ENCODE measurements at places on chromosomes 7 and 10.

DNA sequence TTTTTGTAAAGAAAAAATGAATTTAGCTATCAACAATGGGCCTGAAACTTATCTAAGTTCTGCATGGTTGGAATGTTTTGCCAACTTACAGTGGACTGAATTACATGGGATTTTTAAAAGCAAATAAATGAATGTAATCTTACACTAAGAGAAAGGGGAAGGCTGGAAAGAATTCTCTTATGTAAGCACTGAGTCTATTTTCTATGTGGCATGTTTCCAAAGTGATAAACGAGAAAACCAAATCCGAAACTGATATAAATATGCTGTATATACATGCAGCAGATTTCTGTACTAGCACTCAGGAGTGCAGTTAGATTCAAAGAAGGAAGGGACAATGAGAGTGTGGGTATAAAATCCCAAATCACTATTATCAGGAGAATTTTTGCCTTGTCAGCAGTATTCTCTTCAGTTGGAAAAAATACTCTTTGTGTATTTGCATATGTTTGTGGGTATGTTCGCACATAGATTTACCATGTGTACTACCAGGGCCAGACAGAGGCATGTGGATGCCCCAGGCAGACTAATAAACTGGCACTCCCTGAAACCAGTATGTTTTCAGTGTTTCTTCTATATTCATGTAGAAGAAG, 334.3 kb upstream of the SEMA3D start:
- DNase-seq = peak; percentile 57

- DNase-seq = peak; percentile 69
Observed at GRCh38 chr7:68700414-68700813, 897.9 kb upstream of the AUTS2 start.

GRCh38 chr10:124827474-124827873, 25.9 kb downstream of the ABRAXAS2 start:
- peak; percentile 70 for DNase-seq

- no peak for DNase-seq
Observed at GRCh38 chr7:97873606-97874005, 1.4 kb upstream of the ASNS start.

DNA sequence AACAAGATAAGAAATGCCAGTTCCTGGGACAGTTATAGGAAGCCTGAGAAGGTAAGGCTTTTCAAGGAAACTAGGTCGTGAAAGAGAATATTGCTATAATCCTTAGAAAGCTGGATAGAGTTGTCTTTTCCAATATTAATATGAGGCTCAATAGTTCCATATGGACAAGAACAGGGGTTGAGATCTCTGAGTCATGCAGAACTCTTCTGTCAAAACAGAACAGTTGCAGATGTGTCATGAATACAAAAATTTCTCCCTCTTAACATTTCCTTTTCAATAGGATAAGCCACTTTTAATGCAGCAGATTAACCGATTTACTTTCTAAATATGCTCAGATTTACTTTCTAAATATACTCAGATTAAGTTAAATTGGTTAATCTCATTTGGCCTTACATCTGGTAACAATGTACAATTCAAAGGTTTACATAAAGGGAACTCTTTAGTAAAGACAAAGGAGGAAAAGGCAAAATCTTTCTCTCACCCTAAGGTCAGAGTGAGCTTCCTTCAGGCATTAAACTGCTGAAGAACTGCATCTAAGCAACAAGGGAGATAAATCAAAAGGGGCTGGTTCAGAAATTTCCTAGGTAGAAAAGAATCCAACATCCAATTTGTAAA, 104.7 kb upstream of the PCDH15 start:
- DNase-seq = no peak

- DNase-seq = no peak
Observed at GRCh38 chr10:20443094-20443493, 454.0 kb downstream of the NEBL start.

DNA sequence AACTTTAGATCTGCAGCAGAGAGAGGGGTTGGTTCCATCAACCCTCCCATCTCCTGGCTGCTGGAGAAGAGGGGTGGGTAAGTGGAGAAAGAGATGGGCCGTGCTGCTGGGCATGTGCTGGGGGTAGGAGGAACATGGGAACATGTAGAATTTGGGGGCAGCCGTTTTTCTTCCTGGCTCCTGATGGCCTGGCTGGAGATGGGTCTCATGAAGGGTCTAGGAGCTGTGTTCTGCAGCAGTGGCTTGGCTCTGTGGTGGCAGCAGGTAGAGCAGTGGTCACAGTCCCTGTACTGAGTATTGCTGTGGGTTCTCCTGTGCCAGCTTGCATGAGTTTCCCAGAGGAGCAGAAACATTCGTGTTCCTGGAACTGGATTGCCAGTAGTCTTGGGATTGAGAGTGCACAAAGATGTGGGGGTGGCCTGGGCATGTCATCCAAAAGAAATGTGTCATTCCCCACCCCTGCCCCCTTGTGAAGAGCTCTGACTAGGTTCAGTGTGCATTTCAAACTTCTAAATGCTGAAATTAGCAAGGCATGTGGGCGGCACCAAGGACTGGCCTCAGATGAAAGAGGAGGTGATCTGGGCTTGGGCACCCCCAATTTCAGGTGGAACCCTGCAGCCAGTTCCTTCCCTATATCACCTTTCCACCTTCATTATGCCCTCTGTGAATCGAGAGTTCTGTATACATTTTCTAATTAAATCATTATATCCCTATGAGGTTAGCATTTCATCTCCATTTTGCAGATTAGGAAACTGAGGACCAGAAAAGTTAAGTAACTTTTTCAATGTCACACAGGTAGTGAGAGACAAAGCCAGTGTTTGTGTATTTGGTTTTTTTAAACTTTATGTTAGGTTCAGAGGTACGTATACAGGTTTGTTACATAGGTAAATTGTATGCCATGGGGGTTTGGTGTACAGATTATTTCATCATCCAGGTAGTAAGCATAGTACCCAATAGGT, 2.1 kb downstream of the CHST3 start:
- DNase-seq = peak; percentile 56

GRCh38 chr7:159015081-159015453, 129.6 kb downstream of the VIPR2 start:
- DNase-seq = no peak

- peak; percentile 80 for DNase-seq
Observed at GRCh38 chr7:33185786-33186185, 56.4 kb downstream of the BBS9 start.

- DNase-seq = no peak
Observed at GRCh38 chr10:24008164-24009091, 200.5 kb upstream of the KIAA1217 start.

DNA sequence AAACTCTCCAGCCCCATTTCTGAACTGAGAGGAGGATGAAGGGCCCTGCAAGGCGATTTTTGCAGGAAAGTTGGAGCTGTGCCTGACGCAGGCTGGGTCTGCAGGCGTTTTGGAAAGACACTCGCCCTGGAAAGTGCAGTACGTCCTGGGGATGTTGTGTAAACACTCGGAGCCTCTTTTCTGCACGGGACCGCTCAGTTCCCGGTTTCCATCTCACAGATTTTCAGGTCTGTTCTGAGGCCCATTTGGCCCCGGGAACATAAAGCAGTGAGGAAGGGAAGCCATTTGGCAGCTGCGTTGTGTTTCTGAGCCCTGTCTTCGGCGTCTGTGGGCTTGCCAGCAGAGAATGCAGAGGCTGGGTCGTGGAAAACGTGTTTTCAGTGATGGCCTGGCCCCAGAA, 655.0 kb upstream of the MGMT start:
- no peak for DNase-seq
